ENCODE measurements at places on chromosomes 6 and 20.

DNA sequence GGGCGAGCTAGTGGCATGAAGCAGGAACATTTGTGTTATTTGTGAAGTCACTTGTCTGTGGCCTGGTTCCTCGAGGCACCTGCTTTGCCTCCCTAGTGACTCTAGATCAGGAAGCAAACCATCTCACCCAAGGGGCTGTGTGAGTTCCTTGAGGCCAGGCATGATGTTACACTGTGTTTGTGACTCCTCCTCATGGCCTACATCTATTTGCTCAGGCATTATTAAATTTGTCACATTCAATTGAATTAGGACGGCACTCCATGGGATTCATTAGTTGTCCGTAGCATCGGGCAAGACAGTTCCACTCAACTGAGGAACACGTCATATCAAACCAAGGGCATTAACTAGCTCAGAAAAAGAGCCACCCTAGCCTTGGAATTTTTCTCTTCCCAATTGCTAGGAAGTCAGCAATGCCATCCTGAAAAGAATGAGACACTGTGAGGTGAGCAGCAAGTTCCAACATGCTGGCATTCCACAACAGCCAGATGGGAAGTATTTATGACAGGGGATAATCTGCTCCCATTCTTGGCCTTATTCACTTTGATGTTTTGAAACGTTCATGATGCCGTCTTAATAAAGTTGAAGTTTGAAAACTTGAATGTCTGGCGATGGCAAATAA lies 17.2 kb downstream of the TMEM200A start:
- DNase-seq = no peak

- DNase-seq = no peak
Measured at GRCh38 chr6:139800837-139801236, 426.4 kb upstream of the CITED2 start.

DNA sequence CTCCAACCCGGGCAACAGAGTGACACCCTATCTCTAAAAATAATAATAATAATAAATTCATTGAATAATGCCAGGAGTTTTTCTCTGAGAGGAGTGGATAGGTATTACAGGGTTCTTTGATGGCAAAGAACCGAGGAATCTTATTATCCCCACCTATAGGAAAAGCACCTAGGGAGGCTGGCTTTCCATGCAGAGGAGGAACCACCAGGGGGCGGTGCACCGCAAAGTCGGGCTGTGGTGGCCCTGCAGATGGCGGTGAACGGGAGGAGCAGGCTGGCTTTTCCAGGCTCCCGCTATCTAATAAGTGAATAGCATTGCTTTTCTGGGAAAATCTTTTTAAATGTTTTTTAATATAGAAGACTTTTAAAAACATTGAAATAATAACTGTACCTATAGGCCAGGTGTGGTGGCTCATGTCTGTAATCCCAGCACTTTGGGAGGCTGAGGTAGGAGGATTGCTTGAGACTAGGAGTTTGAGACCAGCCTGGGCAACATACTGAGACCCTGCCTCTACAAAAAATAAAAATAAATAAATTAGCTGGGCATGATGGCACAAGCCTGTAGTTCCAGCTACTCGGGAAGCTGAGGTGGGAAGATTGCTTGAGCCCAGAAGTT lies 864.2 kb downstream of the KIF16B start:
- no peak for DNase-seq

GRCh38 chr6:7900621-7901020 lies 10.0 kb downstream of the TXNDC5 start:
- no peak for DNase-seq

DNA sequence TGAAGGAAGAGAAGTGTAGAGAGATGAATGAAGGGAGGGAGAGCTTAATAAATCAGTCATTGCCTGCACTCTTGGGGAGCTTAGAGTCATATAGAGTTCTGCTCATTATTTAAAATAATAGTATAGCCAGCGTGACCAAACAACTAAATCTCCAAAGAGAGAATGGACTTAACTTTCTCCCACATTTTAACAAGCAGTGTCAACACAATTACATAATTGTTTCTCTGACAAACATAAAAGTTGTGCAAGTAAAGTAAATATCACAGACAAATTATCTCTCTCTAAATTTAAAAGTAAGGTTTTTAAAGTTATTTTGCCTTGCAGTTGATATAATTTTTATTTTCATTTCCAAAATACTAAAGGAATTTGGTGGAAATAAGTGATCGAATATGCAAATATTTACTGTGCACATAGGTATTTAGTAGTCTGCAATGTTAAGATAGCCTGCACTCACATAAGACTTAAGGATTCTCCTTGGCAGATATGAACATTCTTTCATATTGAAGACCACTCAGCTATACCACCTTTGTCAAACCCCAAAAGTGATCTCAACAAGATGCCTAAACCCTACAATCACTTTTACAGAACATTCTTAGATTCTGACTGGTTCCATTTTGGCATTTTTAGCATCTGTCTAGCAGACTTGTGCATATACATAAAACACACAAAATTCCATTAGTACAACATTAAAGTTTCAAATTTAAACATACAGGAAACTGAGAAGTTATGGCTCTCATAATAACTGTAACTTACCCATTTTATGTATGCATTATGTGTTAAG lies 67.7 kb downstream of the KIF6 start:
- no peak for DNase-seq

- DNase-seq = no peak
Measured at GRCh38 chr6:124237911-124238310, 434.2 kb downstream of the NKAIN2 start.

DNA sequence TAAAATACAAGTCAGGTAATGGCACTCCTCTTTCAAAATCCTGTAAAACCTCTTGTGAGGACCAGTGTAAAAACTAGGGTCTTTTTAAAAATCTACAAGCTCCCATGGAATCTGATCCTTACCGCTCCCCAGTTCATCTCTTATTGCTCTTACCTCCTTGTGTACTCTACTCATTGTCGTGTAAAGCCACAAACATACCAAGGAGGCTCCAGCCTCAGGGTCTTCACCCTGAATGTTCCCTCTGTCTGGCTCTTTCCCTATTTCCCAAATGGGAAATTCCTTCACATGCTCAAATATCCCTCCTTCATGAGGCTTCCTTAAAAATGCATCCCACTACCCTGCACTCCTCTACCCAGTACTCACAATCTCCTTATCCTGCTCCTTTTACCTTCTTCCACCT lies 67.1 kb downstream of the TASP1 start:
- no peak for DNase-seq

- no peak for DNase-seq
Measured at GRCh38 chr6:139824864-139825263, 450.4 kb upstream of the CITED2 start.

GRCh38 chr6:112017169-112017568 lies 36.7 kb upstream of the CCN6 start:
- DNase-seq = no peak

DNA sequence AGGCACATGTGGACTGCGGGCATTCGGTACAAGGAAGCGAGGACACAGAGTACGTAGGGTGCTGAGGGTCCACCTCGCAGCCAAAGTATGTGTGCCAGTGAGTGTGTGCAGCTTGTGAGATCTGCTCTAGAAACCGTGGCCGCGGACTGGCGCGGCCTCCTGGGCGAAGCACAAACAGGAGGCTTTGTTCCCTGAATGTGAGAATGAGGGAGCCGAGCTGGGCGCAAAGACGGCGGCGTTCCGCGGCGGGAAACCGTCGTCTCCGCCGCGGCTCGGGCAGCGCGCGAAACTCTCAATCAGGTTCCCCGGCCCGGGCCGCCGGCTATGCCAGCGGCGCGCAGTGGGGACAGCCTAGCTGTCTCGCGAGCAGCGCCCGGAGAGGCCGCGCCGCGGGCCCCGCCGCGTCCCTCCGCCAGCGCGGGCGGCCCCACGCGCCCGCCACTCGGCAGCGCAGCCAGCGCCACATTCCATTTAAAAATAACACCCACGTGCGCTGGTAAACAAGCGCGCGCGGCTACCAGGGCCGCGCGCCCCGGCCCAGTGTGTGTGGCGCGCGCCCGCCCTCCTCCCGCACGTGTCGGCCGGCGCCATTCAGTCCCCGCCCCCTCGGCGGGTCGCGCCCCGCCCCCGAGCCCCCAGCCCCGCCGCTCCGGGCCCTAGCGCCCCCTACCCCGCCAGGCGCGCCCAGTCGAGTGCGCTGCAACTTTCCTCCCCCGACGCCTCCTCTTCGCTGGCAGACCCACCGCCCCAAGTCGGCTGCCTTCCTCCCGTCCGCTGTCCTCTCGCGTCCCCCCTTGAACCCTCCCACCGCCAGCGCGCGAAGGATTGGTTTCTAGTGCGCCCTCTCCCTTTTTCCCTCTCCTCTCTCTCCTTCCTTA lies 3.0 kb upstream of the FOXO3 start:
- no peak for DNase-seq

GRCh38 chr20:10225439-10226060 lies 6.9 kb downstream of the SNAP25 start:
- DNase-seq = no peak

DNA sequence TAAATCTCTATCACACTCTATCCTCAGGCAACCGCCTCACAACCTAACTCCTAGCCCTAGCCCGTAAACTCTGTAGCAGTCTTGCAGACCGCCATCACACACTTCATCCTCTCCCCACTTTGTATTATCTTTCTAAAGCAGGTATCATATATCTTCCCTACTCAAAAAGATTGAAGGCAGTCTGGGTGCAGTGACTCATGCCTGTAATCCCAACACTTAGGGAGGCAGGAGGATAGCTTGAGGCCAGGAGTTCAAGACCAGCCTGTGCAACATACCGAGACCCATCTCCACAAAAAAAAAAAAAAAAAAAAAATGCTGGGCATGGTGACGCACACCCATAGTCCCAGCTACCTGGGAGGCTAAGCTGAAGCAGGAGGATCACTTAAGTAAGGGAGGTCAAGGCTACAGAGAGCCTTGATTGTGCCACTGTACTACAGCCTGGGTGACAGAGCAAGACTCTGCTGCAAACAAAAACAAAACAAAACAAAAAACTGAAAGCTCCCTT lies 22.9 kb downstream of the RANBP9 start:
- DNase-seq = no peak

DNA sequence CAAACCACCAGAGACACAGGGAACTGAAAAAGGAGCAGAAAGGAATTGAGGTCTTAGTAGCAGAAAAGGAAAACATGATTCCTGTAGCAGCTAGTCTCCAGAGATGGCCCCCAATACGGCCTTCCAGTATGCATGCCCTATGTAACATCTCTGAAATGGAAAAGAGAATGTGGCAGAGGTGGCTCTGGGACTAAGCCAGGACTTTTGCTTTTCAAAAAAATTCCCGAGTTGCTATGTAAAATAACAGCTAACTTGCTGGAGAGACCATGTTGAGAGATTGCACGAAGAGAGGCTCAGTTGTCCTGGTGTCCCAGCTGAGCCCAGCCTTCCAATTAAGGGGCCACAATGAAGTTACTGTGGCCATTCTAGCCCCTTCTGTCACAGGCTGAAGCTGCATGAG lies 27.7 kb downstream of the IL20RA start:
- no peak for DNase-seq

GRCh38 chr6:26380256-26380655 lies 2.7 kb upstream of the BTN2A2 start:
- DNase-seq = no peak

GRCh38 chr6:24949020-24949569 lies 13.3 kb upstream of the RIPOR2 start:
- DNase-seq = no peak

- DNase-seq = no peak
Measured at GRCh38 chr20:57474816-57475215, 50.1 kb downstream of the CTCFL start.

DNA sequence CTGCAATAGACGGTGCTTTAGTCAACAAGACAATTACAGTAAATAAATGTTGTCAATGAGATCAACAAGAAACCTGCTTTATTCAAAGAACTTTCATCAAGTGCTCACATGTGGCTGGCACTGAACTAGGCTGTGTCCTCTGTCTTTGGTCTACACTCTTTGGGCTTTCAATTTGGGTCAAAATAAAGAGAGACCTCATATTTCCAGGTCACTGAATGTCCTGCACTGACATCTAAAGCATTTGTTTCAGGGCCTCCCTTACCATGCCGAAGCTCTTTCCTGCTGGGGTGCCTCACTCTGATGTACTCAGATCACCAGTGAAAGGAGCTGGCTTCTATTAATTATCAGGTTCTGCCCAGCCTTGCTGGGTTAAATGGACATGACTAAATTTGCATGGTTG lies 32.0 kb downstream of the PDE7B start:
- no peak for DNase-seq

GRCh38 chr20:5168651-5169396 lies 42.0 kb downstream of the CDS2 start:
- DNase-seq = peak; percentile 50

- DNase-seq = no peak
Measured at GRCh38 chr20:48875233-48875913, 46.1 kb upstream of the ARFGEF2 start.

DNA sequence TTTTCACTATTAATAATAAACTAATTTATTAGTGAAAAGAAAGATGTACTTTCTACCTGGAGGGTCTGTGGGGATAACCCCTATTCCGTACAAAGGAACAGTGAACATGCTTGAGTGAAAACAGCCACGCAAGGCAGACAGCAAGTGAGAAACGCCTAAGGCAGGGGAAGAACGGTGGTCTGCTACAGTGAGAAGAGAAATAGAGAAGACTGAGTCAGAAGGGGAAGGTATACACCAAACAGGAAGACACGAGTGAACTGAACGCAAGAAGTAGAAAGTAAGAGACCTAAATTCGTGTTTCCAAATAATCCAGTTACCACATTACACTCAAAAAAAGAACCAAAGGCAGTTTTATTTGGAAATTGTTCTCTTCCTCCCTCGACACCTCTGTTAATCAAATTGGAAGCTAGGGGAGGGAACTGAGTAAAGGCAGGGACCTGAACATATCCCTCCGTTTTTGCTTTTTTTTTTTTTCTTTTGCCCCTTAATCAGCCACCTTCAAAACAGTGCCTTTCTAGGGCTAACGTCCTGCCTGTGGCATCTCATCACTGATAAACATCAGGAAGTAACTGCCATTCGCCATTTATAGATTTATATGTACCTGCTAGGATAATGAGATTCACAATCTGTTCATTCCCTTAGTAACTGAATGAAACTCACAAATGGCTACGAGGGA lies 48.9 kb downstream of the ATXN1 start:
- no peak for DNase-seq

- DNase-seq = no peak
Measured at GRCh38 chr6:90960324-90960723, 373.5 kb upstream of the MAP3K7 start.

GRCh38 chr20:63434599-63435378 lies 37.7 kb downstream of the KCNQ2 start:
- no peak for DNase-seq

DNA sequence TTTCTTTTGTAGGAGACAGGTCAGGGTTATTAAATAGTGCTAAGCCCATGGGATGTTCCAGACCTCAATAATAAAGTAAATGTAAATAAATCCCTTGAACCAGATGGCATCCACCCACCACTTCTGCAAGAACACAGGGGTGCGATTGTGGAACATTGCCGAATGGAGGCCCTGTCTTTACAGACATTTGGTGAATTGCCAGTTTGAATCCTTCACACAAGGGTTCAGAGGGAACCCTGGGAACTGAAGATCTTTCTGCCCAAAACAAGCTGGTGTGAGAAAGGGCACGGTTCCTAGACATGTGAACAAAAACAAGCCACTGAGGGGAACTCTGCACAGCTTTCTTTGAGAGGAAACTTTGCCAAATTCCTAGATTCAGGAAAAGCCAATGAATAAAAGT lies 30.2 kb upstream of the RNF8 start:
- DNase-seq = peak; percentile 60

GRCh38 chr6:145309842-145310535 lies 425.3 kb downstream of the EPM2A start:
- DNase-seq = no peak
